ENCODE measurements at places on chromosomes 11 and 22. TPM values are rescaled to one million over a fixed set of nuclear protein-coding genes. Genes with fewer than 3 reads are reported as not detected.

DNA sequence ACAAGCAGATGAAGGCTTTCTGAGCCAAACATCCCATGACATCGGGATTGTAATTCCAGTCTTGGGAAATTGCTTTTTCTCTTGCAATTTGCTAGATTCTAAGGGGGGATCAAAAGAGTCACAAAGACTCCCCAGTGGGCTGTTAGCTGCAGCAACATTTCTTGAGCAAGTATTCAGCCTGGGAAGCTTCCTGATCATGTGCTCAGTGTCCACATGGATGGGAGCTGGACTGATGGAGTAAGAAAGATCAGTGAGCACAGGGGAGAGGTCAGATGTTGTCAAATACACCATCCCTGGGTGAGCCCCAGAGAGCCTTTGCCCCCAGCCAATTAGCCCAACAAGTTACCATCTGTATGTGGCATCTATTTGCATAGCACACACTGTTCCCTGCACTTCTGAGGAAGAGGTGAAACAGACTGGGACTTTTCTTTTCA lies 10.2 kb upstream of the GRK3 start:
- DNase-seq, result peak; percentile 29

DNA sequence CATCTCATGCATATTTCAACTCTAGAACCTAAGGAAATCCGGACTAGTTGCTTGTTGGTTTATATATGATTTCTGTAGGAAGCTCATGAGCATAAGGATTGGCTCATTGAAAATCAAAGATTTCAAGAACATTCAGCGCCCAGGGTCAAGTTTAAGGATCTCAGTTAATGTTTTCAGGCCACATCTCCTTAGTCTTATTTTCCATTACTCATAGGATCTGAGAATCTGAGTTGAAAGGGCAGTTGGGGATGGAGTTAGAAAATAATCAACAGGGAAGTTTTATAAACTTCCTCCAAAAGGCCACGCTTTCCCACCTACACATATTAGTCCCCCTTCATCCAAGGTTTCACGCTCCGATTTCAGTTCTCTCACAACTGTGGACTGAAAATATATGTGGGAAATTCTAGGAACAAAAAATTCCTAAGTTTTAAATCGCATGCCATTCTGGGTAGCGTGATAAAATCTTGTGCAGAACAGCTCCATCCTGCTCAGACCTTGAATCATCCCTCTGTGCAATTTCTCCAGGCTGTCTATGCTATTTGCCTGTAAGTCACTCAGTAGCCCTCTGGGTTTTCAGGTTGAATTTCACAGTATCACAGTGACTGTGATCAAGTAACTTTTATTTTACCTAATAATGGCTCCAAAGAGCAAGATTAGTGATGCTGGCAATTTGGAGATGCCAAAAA lies 160.2 kb downstream of the KIRREL3 start:
- DNase-seq, result no peak

- DNase-seq, result no peak
These were observed 44.0 kb downstream of the MPPED1 start for GRCh38 chr22:43455846-43456245.

The CASP1 gene
- 20.7 TPM for total RNA-seq

The NXF1 gene
- 11.4 TPM for total RNA-seq

- DNase-seq, result no peak
These were observed 92.9 kb downstream of the PARVA start for GRCh38 chr11:12470236-12470635.

DNA sequence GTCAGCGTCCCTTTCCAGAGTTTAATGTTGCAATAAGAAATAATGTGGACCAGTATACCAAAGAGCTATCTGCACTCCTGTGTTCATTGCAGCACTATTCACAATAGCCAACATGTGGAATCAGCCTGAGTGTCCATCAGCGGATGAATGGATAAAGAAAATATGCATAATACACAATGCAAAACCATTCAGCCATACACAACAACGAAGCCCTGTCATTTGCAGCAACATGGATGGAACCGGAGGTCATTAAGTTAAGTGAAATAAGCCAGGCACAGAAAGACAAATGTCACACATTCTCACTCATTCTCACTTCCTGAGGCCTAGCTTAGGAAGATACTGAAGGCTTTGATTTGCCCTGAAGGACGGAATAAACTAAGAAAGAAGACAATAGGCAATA lies 22.1 kb downstream of the SLC5A4 start:
- DNase-seq, result peak; percentile 92

DNA sequence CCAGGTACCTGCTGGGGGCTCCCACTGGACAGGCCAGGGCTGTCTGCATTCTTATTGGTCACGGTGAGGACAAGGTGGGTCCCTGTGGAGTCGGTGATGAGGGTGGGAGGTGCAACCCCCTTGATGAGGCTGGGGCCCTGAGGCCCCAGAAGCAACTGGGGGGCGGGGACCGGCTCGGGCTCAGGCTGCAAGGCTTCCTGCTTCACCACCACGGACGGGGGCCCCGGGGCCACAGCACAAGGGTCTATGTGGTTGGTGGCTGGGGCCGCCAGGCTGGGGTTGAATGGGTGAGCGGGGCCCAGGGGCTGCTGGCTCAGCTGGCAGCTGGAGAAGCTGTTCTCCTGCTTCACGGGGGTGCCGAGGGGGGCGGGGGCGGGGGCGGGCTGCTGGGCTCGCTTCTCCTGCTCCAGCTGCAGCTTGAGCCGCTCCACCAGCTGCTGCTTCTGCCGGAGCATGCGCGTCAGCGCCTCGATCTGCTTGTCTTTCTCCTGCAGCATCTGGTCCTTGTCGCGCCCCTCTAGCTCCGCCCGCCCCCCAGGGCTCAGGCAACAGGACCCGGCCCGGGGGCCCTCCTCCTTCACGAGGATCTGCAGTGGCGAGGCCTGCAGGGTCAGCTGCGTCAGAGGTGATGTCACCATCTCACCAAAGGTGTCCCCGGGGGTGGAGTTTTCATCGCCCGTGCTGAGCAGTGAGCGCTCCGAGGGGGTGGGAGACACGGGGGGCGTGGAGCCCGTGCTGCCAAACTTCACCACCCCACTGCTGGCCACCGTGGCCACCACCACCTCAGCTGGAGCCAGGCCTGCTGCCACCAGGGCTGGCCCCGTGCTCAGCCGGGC lies 48.2 kb downstream of the SGSM3 start:
- no peak for DNase-seq

DNA sequence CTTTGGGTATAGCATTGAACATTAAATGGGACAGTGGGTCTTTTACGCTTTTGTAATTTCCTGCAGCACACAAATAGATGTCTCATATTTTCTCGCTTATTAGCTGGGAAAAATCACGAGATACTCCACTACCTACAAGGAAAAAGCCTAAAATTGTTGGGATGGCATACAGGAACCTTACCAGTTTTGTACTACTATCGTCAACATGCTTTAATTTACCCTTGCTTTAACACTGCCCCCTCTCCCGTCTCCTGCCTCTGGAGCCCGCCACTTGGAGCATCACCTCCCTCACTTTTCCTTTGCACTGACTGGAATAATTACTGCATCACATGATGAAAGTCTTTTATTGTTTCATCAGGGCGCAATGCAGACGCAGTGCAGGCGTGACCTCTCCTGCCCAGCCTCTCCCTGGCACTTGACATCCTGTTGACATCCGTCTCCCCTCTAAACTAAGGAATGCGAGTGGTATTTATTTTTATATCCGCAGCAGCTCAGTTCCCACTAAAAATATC lies 1.0 kb upstream of the FNBP4 start:
- peak; percentile 87 for DNase-seq

DNA sequence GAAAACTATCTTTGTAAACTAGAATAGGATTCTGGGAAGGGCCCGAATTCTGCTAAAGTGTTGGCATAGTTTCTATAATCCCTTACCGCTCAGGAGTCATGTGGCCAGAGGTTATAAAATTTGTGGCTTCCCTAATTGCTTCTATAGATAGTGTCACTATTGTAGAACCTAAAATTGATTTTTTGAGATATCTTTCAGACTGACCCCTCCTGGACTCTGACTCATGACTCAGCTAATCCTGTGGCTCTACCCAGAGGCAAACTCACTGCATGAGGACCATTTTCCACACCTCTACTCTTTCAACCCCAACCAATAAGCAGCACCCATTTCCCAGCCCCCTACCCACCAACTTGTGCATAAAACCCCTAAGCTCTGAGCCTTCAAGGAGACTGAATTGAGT lies 61.8 kb upstream of the PRSS23 start:
- DNase-seq, result no peak

DNA sequence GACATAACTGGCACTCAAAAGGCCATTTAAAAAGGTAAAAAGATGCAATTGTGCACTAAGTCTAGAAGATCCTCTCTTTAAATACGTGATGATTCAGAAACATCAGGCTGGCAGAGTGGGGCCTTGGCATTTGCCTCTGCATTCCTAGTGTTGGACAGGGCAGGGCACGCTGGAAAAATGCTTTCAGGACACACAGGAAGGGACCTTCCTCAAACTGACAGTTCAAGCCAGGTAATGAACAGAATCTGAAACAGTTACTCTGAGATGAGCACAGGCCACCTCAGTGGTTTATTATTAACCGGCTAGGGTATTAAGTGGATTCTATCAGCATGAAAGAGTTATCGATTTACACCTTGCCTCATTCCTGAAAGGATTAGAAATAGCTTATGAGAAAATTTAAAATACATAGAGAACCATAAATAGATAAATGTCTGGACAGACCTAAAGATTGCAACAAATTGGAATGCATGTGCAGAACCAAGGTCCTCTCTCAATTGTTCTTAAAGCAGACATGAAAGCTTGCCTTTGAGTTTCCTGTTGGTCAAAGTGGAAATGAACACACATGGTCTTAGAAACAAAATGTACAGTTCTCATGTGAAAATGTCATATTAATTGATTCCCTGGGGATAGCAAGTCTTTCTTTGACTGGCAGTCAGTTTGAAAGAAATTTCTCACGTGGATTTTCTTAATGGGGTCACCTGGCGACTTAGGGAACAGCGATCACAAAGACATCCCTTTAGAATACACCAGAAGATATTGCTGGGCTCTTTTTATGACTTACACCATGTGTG lies 21.5 kb upstream of the CSNK2A3 start:
- no peak for DNase-seq

The RFPL3 gene
- not detected for total RNA-seq

DNA sequence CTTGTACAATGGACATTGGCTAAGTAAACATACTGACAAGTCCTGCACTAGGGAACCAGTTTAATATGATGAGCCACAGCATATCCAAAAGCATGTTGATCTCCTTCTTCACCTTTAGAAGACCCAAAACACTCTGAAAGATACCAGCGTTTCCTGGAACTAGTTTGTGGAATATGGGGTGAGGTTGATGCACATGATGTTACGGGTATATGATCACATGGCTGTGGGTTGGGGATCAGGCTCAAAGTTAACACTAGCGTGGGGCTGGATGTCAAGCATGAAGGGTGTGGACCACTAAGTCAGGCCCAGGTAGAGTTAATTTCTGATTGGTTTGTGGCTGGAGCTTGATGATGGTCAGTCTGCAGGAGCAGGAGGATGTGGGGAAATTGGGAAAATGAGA lies 9.0 kb downstream of the IGLL5 start:
- DNase-seq, result no peak

DNA sequence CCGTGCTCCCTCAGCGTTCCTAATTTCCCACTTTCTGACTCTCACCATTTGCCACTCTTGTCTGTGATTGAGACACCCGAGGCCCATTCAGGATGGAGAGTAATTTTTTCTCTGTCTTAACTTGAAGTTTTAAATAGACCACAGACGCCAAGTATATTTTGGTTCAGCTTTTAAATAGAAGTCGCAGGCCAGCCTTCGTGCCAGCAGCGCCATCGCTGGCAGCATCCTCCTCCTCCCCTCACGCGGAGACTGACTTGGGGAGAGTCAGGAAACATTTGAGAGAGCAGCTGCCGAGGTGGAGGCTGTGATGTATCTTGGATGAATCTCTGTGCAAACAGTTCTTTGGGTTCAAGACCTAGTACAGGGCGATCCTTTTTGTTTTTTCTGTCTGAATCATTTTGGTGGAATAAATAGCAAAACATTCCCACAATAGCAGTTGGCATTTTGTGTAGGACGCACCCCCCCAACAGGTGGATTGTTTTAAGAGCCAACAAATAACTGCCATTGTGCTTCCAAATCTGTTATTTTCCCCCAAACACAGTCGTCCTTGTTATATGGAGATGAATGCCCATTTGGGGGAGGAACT lies 889 bp upstream of the DMC1 start:
- peak; percentile 34 for DNase-seq

- peak; percentile 47 for DNase-seq
These were observed 25.5 kb upstream of the GRK2 start for GRCh38 chr11:67240576-67241389.

The RTN4RL2 gene
- 1.1 TPM for total RNA-seq

- DNase-seq, result no peak
These were observed 49.7 kb downstream of the ANO1 start for GRCh38 chr11:70127653-70128434.

DNA sequence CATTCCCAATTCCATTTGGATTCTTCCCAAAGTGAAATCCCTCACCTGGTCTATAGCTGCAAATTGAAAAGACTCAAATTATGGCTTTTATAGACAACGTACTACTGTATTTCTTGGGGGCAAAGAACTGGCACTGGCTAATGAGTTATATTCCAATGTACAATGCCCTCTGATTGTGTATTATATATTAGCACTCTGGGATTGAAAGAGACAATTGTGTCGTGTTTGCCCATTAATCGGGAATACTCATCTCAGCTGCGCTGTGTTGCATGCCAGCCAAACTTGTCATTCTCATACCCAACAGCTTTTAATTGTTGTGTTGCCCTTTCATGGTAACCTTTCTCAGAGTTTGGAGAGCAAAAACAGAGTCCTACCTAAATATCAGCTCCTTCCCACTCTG lies 55.0 kb upstream of the ZBTB44 start:
- peak; percentile 78 for DNase-seq

GRCh38 chr11:65069217-65069616 lies 10.9 kb upstream of the NAALADL1 start:
- DNase-seq, result no peak

DNA sequence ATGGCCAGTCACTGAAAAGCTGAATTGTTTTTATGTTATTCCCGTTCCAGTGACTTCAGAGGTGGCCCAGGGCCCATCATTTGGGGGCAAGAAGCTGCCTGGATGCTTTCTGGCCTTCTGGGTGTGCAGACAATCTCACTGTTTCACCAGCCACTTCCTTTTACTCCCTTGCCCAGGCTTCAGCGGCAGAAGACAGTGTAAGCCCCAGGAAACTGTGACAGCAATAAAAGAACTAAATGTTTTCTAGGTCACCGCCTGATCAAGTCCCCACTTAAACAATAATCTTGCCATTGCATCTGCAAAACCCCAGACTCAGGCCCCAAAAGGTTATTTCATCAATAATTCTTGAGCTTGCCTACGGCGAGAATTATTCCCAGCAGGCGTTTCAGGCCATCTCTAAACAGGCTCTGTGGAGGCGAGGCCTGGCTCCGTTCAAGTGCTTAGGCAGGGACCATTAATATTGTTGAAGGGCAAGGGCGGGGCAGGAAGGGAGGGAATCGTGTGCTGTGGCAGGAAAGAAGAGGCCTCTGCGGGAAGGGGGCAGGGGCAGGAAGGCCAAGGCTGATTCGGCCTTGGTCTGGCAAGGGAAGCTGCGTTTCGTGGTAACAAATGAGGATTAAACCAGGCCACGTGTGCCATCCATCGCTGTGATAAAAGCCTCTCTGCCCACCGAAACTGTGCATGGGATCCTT lies 252.3 kb downstream of the KIRREL3 start:
- no peak for DNase-seq

- no peak for DNase-seq
These were observed 83.5 kb downstream of the CTTN start for GRCh38 chr11:70481625-70482528.
